ENCODE measurements at places on chromosomes 16 and 17. TPM values are rescaled to one million over a fixed set of nuclear protein-coding genes. Genes with fewer than 3 reads are reported as not detected.

ENPP7 gene
- total RNA-seq: not detected

CD300LD gene
- not detected for total RNA-seq

CLEC19A gene
- total RNA-seq: not detected

DNAH2 gene
- total RNA-seq: 0.34 TPM

FBXW10B gene
- 2.4 TPM for total RNA-seq

STXBP4 gene
- 12.6 TPM for total RNA-seq

OR4D1 gene
- not detected for total RNA-seq

CACNG1 gene
- not detected for total RNA-seq

CRISPLD2 gene
- total RNA-seq: 1.8 TPM

ASPA gene
- not detected for total RNA-seq

C1QTNF8 gene
- total RNA-seq: not detected

SLC2A4 gene
- total RNA-seq: 0.30 TPM

ARL4D gene
- total RNA-seq: 19.7 TPM

PRMT7 gene
- total RNA-seq: 41.5 TPM

MRC2 gene
- 588 TPM for total RNA-seq

CAPN15 gene
- 33.6 TPM for total RNA-seq

GRCh38 chr17:66304304-66305174 is 2.1 kb downstream of the PRKCA start:
- DNase-seq: peak; percentile 33

DNA sequence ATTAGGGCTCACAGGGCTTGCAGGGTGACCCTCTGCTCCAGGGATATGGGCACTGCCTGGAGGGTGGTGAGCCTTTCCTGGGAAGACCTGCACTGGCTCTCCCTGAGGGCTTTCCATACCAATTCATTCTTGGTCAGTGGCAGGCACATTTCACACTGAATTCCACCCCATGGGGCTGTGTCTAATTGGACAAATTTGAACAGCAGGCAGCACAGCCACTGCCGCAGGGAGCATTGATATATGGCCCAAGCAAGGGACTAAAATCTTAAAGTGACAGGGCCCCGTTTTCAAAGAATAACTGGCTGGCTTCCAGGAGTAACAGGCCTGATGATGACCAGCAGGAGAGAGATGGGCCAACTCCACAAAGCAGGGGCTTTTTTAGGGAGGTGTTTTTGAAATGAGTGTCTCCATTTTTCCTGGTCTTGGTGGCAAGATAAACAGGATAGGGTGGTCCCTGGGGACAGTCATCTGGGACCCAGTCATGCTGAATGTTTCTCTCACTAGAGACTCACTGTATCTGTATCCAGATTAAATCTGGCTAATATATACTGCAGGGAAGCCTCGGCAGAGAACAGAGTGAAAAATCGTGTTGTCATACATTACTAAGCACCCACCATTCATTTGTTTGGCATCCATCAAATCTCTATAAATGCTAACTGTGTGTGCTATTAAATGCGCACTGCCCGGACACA is 74.1 kb upstream of the TBX2 start:
- DNase-seq: peak; percentile 52

- DNase-seq: no peak
Measured at GRCh38 chr17:22305356-22306071, 613.2 kb downstream of the KCNJ18 start.

DNA sequence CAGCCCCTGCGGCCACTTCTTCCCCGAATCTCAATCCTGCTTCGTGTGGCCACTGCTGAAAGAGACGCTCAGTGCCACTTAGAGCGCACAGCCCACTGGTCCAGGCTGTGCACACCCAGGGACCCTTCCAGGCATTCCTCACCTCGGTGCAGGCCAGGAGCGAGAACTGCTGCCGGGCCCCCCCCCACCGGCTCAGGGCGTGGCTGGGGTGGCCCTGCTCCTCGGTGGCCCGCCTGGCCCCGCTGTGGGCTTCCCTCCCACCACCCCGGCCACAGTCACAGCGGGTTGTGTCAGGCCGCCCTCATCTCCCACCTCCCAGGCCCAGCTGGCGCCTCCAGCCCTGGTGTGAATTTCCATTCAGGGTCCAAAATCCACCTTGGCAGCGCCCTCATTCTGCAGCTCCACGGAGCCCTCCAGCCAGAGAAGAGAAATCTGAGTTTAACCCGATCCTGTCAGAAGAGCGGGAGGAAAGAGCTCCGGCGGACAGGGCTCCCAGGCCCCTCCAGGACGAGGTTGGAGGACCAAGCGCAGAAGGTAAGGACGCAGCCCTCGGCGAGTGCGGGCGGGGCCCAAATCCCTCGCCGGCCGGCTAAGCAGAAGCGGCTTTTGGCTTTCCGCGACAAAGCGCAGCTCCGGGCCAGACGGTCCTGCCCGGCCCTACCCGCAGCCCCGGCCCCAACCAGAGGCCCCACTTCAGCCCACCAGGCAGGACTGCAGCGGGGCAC is 12.0 kb downstream of the TBC1D16 start:
- DNase-seq: no peak

- DNase-seq: no peak
Measured at GRCh38 chr17:51427323-51427811, 167.0 kb downstream of the UTP18 start.

- no peak for DNase-seq
Measured at GRCh38 chr17:59011975-59012374, 94.7 kb downstream of the TRIM37 start.

DNA sequence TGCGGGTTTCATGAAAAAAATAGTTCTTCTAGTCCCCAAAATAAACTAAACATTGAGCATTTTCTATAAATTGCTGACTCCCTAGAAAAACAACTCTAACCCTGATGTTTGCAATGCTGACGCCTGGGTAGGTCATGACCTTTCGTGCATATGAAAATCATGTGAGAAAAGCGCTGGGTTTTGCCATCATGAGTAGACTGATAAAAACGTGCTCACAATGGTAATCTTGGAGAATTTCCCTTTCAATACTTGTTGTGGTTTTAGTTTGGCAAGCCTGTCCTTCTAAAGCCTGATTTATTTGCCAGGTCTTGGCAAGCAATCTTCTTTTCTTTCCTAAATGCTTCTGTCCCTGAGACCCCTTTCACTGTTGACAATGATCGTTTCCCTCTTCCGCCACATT is 4.0 kb upstream of the CLEC10A start:
- DNase-seq: peak; percentile 32

- DNase-seq: peak; percentile 15
Measured at GRCh38 chr16:8660841-8661301, 13.5 kb upstream of the ABAT start.

GRCh38 chr16:29811896-29812665 is at the start of gene PRRT2:
TSS of gene PRRT2 (plus strand) at chr16:29812193. CDS start at chr16:29813055, 862 bp downstream.
- no peak for DNase-seq

DNA sequence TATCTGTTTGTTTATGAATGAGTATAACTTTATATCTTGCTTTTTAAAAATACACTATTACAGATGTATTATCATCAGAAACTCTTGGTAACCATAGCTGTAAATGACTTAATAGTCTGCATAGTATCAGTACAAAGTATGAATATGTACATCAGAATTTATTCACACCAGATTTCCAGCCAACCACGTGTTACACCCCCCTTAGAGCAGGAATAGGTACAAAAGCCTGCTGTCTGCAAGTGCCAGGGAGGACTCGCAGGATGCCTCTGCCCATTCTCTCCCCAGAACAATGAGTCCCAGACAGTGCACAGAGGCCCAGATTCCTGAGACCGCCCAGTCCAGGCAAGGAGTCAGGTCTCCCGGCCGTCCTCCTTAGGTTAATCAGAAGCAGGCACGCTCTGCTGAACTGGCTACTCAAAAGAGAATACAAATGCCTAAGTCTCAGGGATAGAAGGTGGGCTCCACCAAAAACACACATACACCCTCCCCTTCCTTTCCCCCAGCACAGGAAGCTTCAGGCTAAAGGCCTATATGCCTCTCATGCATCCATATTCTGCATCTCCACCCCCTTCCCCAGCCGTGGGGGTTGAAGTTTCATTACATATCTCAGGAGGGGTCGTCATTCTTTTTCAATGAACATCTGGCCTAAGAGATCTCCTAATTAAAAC is 159.1 kb upstream of the CDH11 start:
- no peak for DNase-seq

GRCh38 chr16:46857368-46857945 is 26.5 kb upstream of the C16orf87 start:
- DNase-seq: peak; percentile 56

GRCh38 chr16:74019612-74020011 is 277.0 kb upstream of the PSMD7 start:
- DNase-seq: no peak

DNA sequence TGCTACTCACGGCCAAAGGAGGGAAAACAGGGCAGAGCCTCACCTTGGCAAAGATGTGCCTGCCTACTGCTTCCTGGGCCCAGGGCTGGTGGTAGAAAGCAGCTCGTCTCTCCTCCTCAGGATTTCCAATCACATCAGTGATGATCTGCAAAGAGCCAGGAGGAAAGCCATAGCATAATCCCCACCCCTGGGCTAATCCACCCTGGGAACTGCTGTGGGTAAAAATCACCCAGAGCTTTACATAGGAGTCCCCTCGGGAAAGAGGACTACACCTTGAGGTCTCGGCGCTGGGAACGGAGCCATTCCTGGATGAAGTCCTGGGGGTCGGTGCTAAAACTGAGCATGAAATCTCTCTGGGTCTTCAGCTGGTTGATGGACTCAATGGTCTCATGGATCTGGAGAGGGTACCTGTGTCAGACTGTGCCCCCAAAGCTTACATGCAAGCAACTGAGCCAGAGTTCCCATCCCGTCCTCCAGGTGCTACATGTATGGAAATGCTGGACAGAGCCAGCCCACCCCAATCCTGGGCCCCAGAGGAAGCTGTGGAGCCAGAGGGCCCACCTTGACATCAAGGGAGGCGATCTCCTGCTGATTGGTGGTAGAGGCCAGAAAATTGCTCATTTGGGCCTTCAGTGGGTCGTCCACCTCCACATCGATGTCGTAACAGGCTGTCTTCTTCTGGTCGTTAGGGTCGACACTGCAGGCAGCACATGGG is 5.7 kb upstream of the FTSJ3 start:
- DNase-seq: no peak

DNA sequence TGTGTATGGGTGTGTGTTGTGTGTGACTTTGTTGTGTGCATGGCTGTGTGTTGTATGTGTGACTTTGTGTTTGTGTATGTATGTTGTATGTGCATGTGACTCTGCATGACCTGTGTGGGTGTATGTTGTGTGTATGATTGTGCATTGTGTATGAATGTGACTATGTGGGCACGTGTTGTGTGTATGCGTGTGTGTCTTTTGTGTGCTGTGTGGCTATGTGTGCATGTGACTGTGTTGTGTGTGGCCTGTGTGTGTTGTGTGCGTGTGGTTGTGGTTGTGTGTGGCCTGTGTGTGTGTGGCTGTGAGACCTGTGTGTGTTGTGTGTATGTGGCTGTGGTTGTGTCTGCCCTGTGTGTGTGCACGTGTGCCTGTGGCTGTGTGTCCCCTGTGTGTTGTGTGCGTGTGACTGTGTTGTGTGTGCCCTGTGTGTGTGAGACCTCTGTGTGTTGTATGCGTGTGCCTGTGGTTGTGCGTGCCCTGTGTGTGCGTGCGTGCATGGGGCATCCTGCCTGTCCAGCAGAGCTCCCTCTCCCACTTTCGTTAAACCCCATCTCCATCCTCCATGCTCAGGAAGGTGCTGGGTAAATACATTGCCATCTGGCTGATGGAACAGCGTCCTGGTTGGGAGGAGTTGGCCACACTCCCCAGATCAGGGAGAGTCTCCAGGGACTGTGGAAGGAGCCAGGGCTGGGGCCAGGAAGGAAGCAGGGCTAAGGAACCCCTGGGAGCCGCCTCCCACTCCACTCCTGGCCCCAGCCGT is 90.1 kb upstream of the GSE1 start:
- peak; percentile 14 for DNase-seq

- DNase-seq: no peak
Measured at GRCh38 chr17:4073983-4074830, 68.6 kb downstream of the ZZEF1 start.

GRCh38 chr17:80694085-80694991 is 149.7 kb downstream of the RPTOR start:
- no peak for DNase-seq

DNA sequence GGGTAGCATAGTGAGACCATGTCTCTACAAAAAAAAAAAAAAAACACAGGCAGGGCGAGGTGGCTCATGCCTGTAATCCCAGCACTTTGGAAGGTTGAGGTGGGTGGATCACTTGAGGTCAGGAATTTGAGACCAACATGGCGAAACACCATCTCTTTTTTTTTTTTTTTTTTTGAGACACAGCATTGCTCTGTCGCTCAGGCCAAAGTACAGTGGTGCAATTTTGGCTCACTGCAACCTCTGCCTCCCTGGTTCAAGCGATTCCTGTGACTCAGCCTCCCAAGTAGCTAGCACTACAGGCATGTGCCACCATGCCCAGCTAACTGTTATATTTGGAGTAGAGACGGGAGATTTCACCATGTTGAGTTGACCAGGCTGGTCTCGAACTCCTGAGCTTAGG is 5.1 kb downstream of the RAMP2 start:
- DNase-seq: no peak

- no peak for DNase-seq
Measured at GRCh38 chr16:68643847-68644246, 1.3 kb upstream of the CDH3 start.

DNA sequence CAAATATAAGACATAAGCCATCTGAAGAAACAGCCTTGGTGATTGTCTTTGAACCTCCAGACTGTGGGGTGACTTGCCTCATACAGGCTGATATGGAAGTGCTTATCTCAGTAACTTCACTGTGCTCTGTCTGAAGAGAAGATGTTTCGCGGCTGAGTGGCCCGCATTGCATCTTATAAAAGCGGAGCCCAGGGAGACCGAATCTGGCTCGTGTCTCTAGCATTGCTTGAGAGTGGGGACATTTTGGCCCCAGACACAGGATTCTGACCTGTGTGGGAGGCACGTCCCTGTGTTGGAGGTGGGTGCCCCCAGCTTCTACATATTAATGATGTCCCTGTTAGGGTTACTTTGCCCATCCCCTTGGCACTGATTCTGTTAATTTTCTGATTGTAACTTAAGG is 66.4 kb downstream of the METRNL start:
- no peak for DNase-seq

- DNase-seq: no peak
Measured at GRCh38 chr17:45835481-45835880, 9.2 kb upstream of the SPPL2C start.

DNA sequence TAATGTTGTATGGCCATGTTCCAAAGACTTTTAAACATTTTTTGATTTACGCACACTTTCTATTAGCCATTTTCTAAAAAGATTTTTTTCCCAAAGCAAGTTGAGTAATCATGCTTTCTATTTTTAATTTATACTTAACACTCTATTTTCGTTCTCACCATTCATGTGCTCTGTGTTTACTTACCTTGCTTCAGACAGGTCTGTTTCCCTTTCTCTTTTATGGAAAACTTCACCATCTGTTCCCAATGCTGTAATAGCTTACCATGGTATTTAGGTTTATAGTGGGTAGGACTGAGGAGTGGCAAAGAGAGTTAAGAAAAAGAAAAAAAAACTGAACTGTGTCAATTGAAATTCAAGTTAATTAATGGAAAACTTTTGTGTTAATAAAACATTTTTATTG is 37.5 kb upstream of the KCNJ16 start:
- DNase-seq: no peak

- DNase-seq: no peak
Measured at GRCh38 chr17:73137376-73137775, 27.4 kb upstream of the SSTR2 start.

- no peak for DNase-seq
Measured at GRCh38 chr16:76207270-76207669, 69.9 kb upstream of the CNTNAP4 start.

GRCh38 chr17:2302778-2303203 is 794 bp downstream of the SMG6 start:
- no peak for DNase-seq

- no peak for DNase-seq
Measured at GRCh38 chr17:82198092-82198491, 14.6 kb downstream of the CCDC57 start.

GRCh38 chr17:47889734-47890529 is 6.1 kb upstream of the SP2 start:
- DNase-seq: peak; percentile 43

GRCh38 chr17:81431545-81432482 is 36.6 kb downstream of the BAHCC1 start:
- no peak for DNase-seq

All from astrocyte (in vitro differentiated cells and primary cell).